ENCODE measurements at places on chromosomes 6 and 20.

DNA sequence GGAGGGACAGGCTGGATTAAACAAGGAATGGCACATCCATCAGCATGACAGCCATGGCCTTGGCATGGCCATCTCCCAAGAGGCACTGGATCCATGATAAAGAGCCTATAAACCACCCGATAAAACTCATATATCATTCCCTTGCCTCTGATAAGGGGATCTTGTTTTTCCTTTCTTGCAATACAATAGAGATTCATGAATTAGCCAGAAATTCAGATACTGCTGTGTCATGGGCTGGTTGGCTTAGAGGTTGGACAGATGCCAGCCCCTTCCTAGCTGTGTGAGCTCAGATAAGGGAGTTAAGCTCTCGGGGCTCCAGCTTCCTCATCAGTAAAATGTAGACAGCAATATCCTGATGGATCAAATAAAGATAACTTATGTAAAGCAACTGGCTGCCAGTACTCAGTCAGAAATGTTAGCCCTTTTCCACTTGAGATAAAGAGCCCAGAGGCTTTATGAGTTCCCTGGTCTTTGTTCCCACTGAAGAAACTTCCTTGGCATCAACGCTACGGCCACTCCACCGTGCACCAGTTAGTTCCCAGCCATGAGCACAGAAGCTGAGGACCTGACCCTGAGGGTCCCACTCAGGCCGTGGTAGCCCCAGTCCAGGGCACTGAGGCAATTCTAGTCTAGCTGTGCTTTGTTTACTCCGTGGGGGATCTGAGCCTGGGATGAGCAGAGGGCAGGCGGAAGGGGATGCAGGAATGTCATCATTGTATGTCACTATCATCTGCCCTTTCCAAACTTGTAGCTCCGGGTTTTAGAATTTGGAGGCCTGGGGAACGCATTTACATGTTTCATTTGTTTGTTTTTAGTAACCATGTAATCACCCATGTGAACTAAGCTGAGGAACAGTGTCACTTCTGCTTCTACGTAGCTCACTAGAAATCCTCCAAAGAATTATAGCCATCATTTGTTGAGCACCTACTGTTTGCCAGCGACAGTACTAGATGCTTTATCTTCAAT is 67.2 kb upstream of the TBC1D7 start:
- DNase-seq: no peak

GRCh38 chr20:63228806-63229205 is 6.9 kb upstream of the BIRC7 start:
- DNase-seq: no peak

DNA sequence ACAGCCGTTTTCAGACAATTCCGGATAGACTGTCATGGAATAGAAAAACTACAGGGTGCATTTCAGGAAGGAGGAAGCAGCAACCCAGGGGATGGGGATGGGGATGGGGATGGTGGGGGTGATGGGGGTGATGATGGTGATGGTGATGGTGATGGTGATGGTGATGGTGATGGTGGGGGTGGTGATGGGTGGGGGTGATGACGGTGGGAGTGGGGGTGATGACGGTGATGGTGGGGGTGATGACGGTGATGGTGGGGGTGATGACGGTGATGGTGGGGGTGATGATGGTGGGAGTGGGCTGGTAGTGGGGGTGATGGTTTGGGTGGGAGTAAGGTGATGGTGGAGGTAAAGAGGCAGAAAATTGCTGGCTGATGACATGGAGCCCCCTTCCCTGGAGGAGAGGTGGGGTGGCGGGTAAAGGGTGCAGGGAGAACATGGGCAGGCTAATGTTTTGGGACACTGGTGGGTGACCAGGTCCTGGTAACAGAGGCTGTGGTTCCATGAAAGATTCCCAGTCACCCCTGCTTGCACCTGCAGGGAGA is 17.5 kb downstream of the LAMA5 start:
- no peak for DNase-seq

DNA sequence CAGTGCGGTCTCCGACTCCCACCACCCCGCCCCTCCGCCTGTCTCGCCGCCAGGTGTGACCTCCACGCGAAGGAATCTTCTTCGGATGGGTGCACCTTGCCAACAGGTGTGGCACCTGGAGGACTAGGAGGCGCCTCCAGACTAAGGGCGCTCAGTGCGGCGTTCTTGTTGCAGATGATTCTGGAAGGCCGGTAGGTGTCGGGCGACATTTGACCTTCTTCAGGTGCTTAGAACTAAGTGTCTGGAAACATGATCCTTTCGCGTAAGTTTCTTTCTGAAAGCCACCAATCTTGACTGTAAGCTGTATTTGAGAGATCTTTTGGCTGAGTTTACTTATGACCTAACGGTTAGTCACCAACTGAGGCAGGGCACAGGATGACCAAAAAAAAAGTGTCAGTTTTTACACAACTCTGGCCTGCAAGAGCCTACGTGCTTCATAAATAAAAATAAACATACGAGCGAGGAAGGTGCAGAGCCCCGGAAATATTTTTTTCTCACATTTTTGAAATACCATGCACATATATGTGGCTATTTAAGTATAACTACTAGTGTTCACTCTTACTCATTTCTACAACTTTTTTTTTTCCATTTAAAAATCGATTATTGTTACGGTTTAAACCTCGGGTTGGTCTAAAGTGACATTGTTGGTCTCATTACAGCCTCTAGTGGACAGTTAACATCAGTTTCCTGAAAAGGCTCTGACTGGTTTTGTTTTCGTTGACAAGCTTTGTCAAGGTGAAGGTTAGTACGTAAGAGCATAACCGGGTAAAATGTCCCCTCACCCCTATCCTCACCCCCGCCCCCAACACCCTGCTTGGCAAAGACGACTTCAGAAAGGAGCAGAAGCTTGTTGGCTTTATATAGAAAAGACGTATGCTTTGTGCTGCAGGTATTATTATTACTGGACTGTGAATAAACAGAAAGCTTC is 1.6 kb upstream of the ATXN1 start:
- peak; percentile 80 for DNase-seq

DNA sequence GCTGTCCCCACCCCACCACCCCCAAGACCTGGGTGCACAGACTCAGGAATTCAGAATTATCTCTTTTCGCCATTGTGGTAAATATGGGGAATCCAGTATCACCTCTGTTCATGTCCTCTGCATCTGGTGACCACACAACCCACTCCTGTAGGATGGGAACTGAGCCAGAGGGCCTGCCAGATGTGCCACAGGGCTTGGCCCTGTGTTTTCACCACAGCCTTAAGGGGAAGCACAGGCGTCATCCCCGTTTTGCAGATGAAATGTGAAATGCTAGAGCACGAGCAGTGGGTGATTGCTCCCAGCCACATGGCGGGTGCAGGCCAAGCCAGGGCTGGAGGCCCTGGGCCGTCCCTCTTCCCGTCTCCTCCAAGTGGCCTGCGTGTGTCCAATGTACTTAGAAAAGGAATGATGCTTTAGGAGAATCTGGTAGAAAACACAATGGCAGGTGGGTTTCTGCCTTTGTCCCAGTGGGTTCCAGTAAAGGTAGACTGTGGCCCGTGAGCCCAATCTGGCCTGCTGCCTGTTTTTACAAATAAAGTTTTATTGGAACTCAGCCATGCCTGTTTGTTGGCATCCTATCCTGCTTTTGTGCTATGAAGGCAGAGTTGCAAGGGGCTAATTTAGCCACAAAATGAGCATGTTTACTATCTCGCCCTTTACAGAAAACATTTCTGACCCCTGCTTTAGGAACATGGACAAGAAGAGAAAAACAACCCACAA is 309.2 kb downstream of the CDH4 start:
- DNase-seq: no peak

DNA sequence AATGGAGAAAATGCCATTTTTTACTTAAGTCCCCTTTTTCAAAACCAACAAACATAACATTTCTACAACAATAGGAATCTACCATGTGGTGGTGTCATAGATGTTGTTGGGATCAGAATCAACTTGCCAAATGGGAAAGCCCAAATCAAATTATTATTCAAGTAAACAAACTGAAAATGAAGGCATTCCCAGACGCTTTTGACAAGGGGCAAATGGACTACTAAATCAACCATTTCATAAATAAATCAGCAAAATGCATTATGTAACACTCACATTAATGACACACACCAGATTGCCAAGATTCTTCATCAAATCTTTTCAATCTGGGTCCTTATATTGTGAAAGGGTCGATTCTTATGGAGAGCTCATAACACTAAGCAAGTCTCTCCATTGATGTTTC is 375.6 kb downstream of the KIF16B start:
- no peak for DNase-seq

DNA sequence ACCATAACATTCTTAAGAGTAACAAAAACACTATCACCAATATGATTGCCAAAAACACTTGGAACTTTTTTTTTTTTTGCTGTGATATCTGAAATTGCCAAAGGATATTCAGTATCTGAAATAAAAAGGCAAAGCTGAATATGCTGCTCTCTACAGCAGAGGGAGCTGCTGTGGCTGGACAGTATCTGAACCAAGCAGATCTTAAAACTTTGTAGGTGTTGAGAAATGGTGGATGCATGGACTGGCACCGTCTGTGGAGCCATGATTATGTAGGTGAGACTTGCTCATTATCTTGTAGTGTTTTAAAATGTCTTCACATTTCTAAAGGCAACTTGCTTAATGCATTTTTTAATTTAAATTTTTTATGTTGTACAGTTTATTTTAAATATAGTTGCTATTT is 9.2 kb downstream of the PDCD2 start:
- DNase-seq: peak; percentile 8

GRCh38 chr6:27297484-27297856 is 14.6 kb downstream of the POM121L2 start:
- no peak for DNase-seq

DNA sequence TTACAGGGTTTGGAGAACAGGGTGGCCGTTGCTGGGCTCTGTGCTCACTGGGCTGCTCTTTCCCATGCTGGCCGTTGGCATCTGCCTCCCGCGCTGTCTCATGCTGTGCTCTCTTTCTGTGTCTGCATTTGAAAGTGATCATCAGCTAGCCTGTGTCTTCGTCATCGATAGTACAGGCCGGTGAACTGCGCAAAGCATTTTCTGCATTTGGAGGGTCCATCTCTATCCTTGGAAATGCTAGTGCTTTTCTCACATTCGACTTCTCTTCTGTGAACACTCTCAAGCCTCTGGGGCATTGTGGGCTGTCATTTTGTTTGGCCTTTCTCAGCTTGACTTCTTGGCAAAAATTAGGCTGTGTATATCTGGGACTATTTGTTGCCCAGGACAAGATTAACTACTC is 6.8 kb upstream of the SNHG17 start:
- no peak for DNase-seq

DNA sequence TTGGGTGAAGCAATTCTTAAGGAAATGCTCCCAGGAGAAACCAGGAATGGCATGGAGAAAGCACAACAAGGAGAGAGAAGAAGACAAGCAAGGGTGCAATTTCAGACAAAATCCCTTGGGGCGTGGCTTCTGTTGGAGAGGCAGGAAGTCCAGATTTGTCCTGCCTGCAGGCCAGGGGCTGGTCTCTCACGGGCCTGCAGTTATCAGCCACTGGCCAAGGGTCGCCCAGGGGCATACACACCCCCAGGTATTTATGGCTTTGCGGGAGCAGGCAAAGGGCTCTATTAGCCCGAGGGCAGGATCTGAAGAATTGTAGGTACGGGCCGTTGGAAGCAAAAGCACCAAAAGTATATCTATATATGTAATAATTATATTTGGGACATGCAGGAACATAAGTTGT is 87.7 kb downstream of the IYD start:
- no peak for DNase-seq

DNA sequence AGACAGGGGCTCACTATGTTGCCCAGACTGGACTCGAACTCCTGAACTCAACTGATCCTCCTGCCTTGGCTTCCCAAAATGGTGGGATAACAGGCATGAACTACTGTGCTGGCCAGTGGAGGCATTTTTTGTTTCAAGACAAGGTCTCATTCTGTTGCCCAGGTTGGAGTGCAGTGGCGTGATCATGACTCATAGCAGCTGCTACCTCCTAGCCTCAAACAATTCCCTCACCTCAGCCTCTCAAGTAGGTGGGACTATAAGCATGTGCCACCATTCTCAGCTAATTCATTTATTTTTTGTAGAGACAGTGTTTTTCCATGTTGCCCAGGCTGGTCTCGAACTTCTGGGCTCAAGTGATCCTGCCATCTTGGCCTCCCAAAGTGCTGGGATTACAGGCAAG is 17.2 kb downstream of the ENPP3 start:
- no peak for DNase-seq

- no peak for DNase-seq
These were observed 974.1 kb downstream of the EYS start for GRCh38 chr6:64732888-64733287.

DNA sequence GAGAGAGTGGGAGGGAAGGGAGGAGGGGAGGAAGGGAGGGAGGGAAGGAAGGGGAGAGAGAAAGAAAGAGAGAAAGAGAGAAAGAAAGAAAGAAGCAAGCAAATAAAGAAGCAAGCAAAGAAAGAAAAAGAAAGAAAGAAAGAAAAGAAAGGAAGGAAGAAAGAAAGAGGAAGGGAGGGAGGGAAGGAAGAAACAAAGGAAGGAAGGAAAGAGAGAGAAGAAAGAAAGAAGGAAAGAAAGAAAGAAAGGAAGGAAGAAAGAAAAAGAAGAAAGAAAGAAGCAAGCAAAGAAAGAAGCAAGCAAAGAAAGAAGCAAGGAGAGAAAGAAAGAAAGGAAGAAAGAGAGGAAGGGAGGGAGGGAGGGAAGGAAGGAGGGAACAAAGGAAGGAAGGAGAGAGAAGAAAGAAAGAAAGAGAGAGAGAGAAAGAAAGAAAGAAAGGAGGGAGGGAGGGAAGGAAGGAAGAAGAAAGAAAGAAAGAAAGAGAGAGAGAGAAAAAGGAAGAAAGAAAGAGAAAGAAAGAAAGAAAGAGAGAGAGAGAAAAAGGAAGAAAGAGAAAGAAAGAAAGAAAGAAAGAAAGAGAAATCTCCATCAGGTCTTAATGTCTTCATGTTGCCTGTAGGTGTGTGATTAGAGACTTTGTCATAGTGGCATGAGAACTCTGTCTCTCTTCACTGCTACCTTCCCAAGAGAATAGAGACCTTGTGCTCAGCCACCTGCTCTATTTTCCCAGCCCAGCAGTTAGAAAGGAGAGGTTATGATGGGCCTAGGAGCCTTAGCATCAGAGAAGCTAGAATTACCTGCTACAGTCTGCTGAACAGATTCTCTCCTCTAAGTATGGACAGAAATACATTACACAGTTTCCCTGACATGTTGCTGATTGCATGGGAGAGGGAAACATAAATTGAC is 5.0 kb downstream of the SEMG1 start:
- DNase-seq: peak; percentile 20

DNA sequence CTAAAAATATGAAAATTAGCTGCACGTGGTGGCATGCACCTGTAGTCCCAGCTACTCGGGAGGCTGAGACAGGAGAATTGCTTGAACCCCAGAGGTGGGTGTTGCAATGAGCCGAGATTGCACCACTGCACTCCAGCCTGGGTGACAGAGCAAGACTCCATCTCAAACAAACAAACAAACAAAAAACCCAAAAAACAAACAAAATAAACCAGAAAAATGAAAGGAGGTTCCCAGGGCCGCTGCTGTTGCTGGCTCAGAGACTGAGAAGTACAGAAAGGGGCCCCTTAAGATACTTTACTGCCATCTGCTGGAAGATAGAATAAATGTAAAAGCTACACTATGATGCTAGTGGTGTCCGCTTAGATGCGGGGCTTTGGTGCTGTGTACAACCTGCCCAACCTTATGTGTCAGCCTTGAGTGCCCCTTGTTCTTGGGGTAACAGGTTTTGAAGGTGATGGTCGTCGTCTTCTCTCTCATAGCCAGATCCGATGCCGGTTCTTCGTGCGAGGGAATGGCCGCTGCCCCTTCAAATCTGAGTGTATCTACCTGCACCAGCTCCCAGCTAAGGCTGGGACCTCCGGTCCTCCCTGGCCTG is 2.8 kb upstream of the FANCE start:
- peak; percentile 78 for DNase-seq

Measured in SW480 (cell line).